Activated CD4-positive, alpha-beta T cell treated with anti-CD3 and anti-CD28 coated beads, Interleukin-2, amount 10 ng/mL, durations not matched to agents 7 days and 5 days (primary cell): ENCODE measurements at places on chromosomes 13 and 19. TPM values are rescaled to one million over a fixed set of nuclear protein-coding genes. Genes with fewer than 3 reads are reported as not detected.

DNA sequence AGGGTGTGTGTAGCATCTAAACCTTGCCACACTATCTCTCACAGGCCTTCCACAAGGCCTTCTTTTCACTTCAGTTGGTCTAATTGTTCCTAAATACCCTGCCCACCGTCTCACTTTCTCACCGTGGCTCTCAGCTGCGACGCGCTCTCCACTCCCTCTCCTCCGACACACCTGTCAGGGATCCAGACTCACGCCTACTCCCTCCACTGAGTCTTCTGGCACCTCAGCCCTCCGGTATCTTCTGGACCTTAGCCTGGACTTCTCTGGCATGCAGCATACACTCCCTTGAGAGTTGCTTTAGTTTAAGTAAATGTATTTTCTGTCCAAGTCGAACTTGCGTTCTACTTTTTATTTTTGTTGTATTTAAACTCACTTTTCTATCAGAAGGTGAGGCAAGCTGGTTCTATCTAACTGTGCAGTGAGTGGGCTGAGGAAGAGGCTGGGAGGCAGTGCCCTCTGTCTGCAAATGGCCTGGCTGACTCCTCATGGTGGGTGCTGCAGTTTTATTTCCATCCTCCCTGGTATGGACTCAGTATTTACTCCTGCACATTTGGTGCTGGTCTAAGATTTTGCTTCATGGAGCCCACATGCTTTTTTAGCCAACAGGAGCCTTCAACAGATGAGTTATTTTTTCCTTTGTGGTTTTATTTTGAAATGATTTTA, 28.5 kb upstream of the ARGLU1 start:
- no peak overlapping the region for H3K27ac ChIP-seq
- no peak for DNase-seq
- peaks cover 5% of the 10 kb centered on the region for H3K4me1 ChIP-seq
- H3K4me3 ChIP-seq: no peak overlapping the region
- no peaks in the 10 kb centered on the region for H3K36me3 ChIP-seq

GRCh38 chr19:12947702-12948611, 2.3 kb downstream of the RAD23A start:
- H3K4me1 ChIP-seq: peaks cover 54% of the 10 kb centered on the region
- no peaks in the 10 kb centered on the region for H3K27me3 ChIP-seq
- H3K4me3 ChIP-seq: no peak overlapping the region
- DNase-seq: no peak
- H3K27ac ChIP-seq: peak overlapping the region; percentile 58
- peaks cover 67% of the 10 kb centered on the region for H3K36me3 ChIP-seq

DNA sequence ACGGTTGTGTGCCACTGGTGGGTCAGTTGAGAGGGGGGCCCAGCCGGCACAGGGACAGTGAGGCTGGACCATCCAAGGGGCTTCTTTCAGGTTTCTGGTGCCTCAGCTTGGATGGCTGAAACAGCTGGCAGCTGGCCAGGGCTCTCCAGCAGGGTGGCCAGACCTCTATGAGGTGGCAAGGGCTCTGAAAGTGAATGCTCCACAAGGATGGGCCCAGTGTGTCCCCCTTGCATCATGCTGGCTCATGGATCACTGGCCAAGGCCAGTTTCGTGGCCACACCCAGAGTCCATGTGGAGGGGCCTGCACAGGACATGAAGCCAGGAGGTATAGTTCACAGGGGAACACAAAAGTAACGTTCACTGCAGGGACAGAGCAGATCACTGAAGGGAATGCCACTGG, 49.6 kb downstream of the CDADC1 start:
- peaks cover 21% of the 10 kb centered on the region for H3K4me1 ChIP-seq
- no peak for DNase-seq
- H3K4me3 ChIP-seq: no peak overlapping the region
- H3K27ac ChIP-seq: peak overlapping the region; percentile 31
- H3K36me3 ChIP-seq: peaks cover 6% of the 10 kb centered on the region

The DKKL1 gene
- not detected for total RNA-seq

The OR10H1 gene
- total RNA-seq: not detected

The C19orf12 gene
- total RNA-seq: 36.5 TPM

The COL5A3 gene
- total RNA-seq: 0.57 TPM

- H3K27ac ChIP-seq: no peak overlapping the region
- H3K4me1 ChIP-seq: no peaks in the 10 kb centered on the region
- no peak overlapping the region for H3K4me3 ChIP-seq
- no peaks in the 10 kb centered on the region for H3K36me3 ChIP-seq
- H3K27me3 ChIP-seq: peaks cover 2% of the 10 kb centered on the region
Observed at GRCh38 chr13:33493672-33494365, 208.3 kb upstream of the STARD13 start.

- H3K4me1 ChIP-seq: no peaks in the 10 kb centered on the region
- H3K36me3 ChIP-seq: no peaks in the 10 kb centered on the region
- no peak overlapping the region for H3K4me3 ChIP-seq
- peaks cover 2% of the 10 kb centered on the region for H3K27me3 ChIP-seq
- no peak overlapping the region for H3K27ac ChIP-seq
Observed at GRCh38 chr13:101552786-101553185, 100.3 kb downstream of the ITGBL1 start.

- H3K4me3 ChIP-seq: no peak overlapping the region
- H3K27me3 ChIP-seq: peaks cover 11% of the 10 kb centered on the region
- no peak overlapping the region for H3K27ac ChIP-seq
- H3K4me1 ChIP-seq: no peaks in the 10 kb centered on the region
- DNase-seq: no peak
Observed at GRCh38 chr13:33271759-33272158, 13.8 kb downstream of the STARD13 start.

The SRRM5 gene
- total RNA-seq: 0.50 TPM
